ENCODE measurements at places on chromosomes 2 and 18.

DNA sequence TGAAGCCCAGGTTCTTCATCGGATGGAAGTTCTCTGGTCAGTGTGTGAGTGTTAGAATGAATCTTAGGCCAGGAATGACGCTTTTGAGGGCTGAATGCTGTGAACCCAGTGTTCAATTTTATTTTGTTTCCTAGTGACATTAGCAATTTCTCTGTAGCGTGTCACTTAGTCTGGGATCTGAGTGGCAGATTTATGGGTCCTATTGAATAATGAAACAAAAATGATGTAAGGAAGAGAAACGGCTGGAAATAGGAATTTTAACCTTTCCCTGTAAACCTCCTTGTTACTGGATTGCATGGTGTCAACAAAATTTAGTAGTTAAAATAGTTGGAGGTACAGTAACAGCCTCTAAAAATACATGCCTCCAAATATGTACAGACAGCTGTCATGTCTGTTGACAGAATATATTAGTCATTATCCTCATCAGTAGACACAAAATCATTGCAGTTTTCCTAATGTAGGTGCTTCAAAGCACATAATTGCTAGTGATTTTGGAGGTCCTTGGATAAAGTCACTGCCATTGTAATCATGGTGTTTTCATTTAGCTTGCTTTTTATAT lies 223.8 kb upstream of the SPRED2 start:
- DNase-seq: no peak
- H3K4me3 ChIP-seq: no peak overlapping the region
- no peak overlapping the region for H3K27ac ChIP-seq
- H3K4me1 ChIP-seq: no peaks in the 10 kb centered on the region
- no peaks in the 10 kb centered on the region for H3K27me3 ChIP-seq

DNA sequence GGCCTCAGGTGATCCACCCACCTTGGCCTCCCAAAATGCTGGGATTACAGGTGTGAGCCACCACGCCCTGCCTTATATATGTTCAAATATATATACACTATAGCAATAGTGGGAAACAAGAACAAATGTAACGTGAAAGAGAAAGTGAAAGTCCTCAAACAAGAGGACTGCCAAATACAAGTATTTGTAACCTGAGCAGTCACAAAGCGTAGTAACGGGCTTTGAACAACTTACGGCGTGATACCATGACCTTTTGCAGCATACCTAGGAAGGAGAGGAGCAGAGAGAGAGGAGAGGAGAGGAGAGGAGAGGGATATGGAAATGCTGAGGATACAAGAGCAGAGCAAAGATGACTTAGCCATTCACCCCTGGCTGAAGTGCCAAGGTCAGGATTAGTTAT lies 113.8 kb upstream of the RGPD4 start:
- H3K36me3 ChIP-seq: no peaks in the 10 kb centered on the region
- no peak overlapping the region for H3K27ac ChIP-seq
- no peaks in the 10 kb centered on the region for H3K27me3 ChIP-seq
- H3K4me3 ChIP-seq: no peak overlapping the region
- DNase-seq: no peak
- no peaks in the 10 kb centered on the region for H3K4me1 ChIP-seq

- no peaks in the 10 kb centered on the region for H3K36me3 ChIP-seq
- H3K4me1 ChIP-seq: no peaks in the 10 kb centered on the region
- DNase-seq: no peak
- no peak overlapping the region for H3K27ac ChIP-seq
- no peaks in the 10 kb centered on the region for H3K27me3 ChIP-seq
Observed at GRCh38 chr2:240837621-240838020, 17.6 kb upstream of the KIF1A start.

DNA sequence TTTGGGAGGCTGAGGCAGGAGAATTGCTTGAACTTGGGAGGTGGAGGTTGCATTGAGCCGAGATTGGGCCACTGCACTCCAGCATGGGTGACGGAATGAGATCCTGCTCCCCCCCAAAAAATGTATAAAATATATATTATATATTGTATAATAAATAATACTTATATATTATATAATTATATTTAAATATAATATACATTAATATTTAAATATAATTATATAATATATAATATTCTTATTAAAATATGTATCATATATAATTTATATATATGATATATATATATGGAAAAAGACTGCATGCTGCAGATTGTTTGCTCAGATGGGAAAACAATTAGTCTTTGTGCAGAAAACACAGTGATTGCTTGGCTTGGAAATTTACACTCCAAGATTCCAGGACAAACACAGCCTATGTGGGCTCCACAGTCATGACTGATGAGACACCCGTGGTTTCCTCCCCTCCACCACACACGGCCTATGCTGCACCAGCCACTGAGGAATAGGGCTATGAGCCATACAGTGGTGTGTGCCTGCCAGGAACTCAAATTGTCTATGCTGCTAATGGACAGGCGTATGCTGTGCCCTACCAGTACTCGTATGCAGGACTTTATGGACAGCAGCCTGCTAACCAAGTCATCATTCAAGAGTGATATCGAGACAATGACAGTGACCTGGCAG lies 30.0 kb downstream of the PMAIP1 start:
- no peak overlapping the region for H3K27ac ChIP-seq
- no peaks in the 10 kb centered on the region for H3K4me1 ChIP-seq
- H3K4me3 ChIP-seq: no peak overlapping the region
- no peaks in the 10 kb centered on the region for H3K36me3 ChIP-seq
- no peak for DNase-seq
- H3K27me3 ChIP-seq: no peaks in the 10 kb centered on the region

GRCh38 chr2:228983700-228984099 lies 287.4 kb downstream of the PID1 start:
- H3K4me3 ChIP-seq: no peak overlapping the region
- H3K27me3 ChIP-seq: no peaks in the 10 kb centered on the region
- no peaks in the 10 kb centered on the region for H3K36me3 ChIP-seq
- no peak overlapping the region for H3K27ac ChIP-seq
- DNase-seq: no peak
- no peaks in the 10 kb centered on the region for H3K4me1 ChIP-seq

DNA sequence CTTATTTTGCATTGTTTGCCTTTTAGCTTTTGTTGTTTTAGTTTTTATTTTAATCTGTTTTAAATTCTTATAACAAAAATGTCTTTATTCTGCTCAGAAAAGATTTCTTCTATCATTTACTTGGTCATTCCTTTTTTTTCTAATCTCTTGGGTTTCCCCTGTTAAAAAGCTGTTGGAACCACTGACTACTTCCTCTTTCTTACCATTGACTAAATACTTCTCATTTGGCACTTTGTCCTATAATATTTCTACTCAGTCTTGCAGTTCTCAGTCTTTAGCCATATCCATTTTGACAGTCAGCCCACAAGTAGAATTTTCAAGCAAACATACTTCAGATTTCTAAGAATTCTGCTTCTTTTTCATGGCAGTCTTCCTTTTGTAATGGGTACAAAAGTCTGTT lies 567.2 kb downstream of the SATB2 start:
- H3K4me1 ChIP-seq: no peaks in the 10 kb centered on the region
- H3K36me3 ChIP-seq: no peaks in the 10 kb centered on the region
- no peaks in the 10 kb centered on the region for H3K27me3 ChIP-seq
- H3K4me3 ChIP-seq: no peak overlapping the region
- no peak overlapping the region for H3K27ac ChIP-seq

GRCh38 chr2:118044854-118045253 lies 31.0 kb upstream of the CCDC93 start:
- H3K27me3 ChIP-seq: no peaks in the 10 kb centered on the region
- H3K4me3 ChIP-seq: no peak overlapping the region
- H3K27ac ChIP-seq: no peak overlapping the region
- no peaks in the 10 kb centered on the region for H3K36me3 ChIP-seq

- no peaks in the 10 kb centered on the region for H3K4me1 ChIP-seq
- no peak for DNase-seq
- H3K4me3 ChIP-seq: no peak overlapping the region
- H3K27ac ChIP-seq: no peak overlapping the region
Observed at GRCh38 chr2:151379169-151379568, 21.8 kb downstream of the TNFAIP6 start.
